Foreskin keratinocyte (primary cell): ENCODE measurements at places on chromosomes 6 and 20. TPM values are rescaled to one million over a fixed set of nuclear protein-coding genes. Genes with fewer than 3 reads are reported as not detected.

DNA sequence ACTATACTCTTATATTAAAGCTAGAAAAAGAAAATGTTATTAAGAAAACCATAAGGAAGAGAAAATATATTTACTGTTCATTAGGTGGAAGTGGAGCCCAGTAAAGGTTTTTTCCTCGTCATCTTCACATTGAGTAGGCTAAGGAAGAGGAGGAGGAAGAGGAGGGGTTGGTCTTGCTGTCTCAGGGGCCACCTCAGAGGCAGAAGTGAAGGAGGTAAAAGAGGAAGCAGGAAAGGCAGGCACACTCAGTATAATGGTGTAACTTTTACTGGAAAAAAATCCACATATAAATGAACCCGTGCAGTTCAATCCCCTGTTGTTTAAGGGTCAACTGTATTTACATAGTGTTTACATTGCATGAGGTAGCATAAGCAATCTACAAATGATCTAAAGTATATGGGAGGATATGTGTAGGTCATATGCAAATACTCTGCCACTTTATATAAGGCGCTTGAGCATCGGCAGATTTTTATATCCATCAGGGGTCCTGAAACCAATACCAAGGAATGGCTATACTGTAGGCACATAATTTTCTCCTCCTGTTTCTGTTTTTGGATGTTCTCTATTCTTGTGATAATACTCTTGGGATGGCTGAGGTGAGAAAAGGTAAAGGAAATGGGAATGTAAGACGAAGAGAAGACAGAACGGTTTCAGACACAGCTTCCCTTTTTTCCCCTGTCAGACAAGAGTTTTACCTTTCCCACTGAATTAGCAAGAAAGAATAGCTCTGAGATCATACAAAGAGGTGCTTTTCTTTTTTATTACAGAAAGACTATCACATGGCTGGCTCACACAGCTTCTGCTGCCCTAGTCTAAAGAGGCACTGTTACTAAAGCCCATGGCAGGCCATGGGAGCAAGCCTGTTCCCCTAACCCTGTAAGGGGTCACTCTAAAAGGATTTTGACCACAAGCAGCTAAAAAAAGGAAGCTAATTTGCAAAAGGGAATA is 59.9 kb downstream of the NUDT3 start:
- DNase-seq: no peak

NKAPL gene
- 1.4 and 1.8 TPM in 2 replicates for polyA plus RNA-seq

POM121L2 gene
- not detected in 2 replicates for polyA plus RNA-seq

- no peak for DNase-seq
Observed at GRCh38 chr6:158131926-158132325, 36.1 kb downstream of the SERAC1 start.

ANKRD66 gene
- not detected in 2 replicates for polyA plus RNA-seq
